NCI-H1694 treated with DMSO at 0.1 percent for 48 hours (cell line): ENCODE measurements at places on chromosomes 1 and 21.
A peak's percentile ranks its signal among the peaks of the same experiment; 100 is the strongest.

- no peak for DNase-seq
Measured at GRCh38 chr1:8463144-8463927, 145.4 kb downstream of the SLC45A1 start.

DNA sequence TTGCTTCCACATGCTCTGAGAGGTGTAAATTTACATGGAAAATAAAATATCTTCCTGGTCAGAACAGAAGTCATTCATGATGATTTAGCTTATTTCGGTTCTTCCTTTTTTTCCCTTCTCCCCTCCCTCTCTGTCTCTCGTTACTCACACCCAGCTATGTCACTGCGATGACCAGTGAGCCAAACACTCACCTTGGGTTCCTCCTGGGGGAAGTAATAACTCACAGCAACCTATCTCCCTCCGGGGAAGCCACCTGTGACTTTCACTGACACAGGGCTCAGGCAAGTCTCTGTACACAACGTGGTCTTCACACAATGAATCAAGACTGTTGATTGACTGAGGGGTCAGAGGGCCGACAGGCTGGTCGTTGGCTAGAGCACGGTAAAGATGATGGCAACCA lies 135.3 kb upstream of the VANGL1 start:
- no peak for DNase-seq

DNA sequence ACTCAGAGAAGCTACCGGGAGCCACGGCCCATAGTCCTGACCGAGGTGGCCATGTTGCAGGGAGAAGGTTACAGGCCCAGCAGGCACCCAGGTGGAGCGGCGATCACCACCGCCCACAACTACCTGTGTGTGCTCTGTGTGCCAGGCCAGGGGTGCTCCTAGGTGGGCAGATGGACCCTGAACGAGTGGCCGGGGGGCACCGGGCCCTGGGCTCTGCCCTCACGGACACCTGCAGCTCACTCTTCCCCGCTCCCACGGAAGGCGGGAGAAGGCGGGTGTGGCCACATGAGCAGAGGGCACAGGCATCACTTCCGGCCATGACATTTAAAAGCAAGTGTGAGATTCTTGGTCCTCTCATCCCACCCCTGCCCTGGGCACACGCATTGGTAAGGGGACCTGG lies 73.9 kb downstream of the MEGF6 start:
- DNase-seq, result no peak

- DNase-seq, result no peak
Measured at GRCh38 chr21:28229814-28230213, 762.9 kb downstream of the LTN1 start.

- no peak for DNase-seq
Measured at GRCh38 chr1:156658945-156659574, 17.1 kb downstream of the BCAN start.

DNA sequence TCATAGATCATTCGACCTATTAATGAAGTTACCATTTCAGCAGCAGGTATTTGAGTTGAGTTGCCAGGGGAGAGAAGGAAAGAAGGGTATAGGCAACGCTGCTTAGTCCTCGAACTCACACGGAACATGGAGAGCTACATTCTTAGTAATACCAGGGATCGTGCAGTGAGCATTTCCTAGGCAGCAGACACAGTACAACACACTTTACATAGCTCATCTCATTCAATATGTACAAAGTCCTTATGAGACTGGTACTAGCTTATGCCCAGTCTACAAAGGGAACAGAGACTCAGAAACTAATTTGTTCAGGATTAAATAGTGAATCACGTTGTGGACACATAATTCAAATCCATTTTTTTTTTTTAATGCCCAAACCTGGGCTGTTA lies 25.6 kb downstream of the IRF2BP2 start:
- no peak for DNase-seq

DNA sequence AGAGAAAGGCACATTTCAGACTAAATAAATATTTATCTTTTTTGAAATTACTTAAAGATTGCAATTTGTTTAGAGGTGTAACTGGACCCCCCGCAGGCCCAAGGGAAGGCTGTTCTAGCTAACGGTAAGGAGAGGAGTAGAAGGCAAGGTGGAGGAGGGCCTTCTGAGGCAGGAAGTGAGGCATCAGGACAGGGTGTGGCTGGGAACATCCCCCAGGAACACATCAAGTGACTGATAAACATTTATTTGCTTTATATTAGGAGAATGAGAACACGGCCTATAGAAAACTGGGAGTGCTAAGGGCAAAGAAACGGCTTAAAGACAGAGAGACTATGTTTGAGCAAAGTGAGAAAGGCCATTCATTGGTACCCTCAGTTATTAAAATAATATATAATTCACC lies 23.2 kb downstream of the HIVEP3 start:
- DNase-seq, result no peak

DNA sequence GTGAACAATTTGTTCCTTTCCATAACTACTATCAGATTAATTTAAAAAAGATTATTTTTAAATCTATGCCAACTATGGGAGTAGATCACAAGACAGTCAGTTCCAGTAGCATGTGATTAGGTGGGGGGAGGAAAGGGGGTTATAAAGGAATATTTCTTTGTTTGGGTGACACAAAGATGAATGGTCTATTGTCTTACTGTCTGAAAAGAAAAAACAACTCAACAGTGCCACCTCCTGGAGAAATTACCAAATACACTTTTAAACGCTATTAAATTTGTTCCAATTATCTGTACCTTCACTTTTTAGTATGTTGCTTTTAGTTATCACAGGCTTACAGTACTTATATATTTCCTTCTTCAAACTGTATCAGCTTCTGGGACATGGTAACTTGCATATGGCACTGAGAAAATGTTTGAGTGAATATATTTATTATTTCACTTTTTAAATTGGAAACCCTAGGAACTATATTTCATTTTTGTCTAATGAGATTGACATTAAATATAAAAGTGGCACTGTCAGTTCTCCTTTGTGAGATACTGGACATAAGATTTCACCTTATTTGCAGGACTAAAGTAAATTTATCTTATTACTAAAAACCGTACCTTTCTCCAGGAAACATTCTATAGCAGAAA lies 1.7 kb upstream of the SORT1 start:
- peak; percentile 81 for DNase-seq

- no peak for DNase-seq
Measured at GRCh38 chr1:204092632-204093420, 19.9 kb downstream of the SOX13 start.

DNA sequence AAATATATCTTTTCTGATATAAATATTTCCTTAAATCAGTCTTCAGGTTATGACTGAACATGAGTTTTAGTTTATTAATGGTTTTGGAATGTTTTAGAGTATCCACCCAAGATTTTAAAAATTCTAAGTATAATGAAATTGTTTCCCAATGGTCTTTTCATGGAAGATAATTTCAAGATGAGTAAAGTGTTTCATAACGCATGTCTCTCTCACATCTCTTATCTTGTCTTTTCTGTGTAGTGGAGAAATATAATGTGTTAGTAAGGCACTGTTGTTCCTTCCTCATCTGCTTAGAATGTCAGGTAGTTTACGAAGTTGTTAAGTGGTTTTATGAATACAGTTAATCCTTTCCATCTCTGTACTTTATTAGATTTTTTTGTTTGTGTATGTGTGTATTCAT lies 49.6 kb downstream of the PLA2G4A start:
- no peak for DNase-seq

DNA sequence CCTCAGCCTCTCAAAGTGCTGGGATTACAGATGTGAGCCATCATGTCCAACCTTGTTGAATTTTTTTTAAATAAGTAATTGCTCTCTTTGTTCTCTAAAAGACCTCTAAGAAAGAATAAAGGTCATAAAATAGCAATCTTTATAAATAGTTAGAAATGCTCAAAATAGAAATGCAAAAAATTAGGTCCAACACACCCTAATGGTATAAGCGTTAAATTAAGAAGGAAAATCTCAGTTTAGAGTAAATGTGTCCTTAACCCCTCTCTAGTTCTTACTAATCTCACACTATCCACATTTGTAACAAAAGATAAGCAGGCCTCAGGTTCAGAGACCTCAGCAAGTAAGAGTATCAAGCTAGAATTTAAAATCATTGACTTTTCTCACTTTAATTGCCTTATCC lies 38.3 kb upstream of the GLIS1 start:
- DNase-seq, result no peak

DNA sequence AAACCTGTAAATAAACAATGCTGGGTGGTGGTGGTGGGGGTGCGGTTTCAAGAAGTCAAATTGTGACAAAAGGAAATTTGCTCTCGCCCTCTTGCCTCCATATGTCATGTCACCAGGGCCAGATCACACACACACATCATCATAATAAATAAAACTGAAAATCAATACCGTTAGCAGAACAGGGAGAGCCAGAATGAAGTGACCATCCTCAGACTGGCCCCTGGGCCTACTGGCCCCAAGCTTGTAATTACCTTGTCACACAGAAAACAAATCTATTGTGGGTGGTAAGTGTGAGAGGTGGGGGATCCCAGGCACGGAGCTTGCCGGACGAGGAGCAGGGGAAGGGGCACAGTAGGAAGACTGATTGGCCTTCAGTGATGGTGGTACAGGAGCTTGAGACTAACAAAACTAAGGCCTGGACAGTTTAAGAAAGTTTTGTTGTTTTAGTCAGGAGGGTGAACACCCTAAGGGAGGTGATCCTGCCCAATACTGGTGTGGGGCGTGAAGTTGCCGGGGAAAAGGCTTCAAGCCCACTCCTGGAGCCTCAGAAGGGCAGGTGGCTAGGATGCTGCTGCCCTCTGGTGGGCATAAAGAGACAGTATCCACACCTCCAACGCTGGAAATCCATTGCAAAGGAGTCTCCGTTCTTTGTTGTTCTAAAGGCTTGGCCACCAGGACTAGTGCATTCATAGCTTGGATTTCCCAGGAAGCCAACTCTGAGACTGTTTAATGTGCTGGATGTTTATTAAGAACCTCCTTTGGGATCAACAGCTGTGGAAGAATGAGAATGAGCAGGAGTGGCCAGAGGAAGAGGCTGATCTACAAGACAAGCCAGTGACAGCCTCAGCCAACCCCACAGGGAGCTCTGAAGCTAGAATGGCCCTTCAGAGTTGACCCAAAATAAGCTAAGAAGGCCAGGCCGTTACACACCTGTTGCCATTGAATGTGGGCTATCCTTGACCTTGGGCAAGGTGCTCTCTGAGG lies 8.1 kb upstream of the C1orf216 start:
- DNase-seq, result peak; percentile 40

GRCh38 chr1:31010086-31010989 lies 55.2 kb downstream of the PUM1 start:
- DNase-seq, result no peak

GRCh38 chr21:35559128-35559828 lies 501.0 kb downstream of the SETD4 start:
- DNase-seq, result no peak

DNA sequence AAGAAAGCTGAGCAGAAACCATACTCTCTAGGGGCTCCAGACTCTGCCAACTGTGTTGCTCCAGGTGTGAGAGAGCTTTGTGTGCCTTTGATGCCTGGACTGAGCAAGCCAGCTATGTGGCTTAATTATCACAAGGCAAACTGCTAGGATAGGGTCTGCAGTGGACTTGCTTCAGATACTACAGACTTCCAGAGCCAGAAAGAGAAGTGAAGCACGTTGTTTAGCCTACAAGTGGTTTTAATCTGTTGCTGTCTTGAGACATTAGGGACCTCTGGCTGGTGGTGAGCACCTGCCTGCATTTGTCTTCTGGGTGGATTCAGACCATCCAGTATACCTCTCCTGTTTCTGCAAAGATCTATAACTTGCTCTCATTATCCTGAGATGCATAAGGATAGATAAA lies 353.4 kb upstream of the PLXNA2 start:
- DNase-seq, result no peak

GRCh38 chr1:30518696-30519095 lies 204.7 kb downstream of the MATN1 start:
- DNase-seq, result no peak

GRCh38 chr1:44941424-44942324 lies 44.7 kb downstream of the EIF2B3 start:
- DNase-seq, result peak; percentile 39

GRCh38 chr21:46393451-46393940 lies 65.2 kb upstream of the DIP2A start:
- DNase-seq, result peak; percentile 2

GRCh38 chr1:240794046-240794843 lies 182.3 kb upstream of the GREM2 start:
- DNase-seq, result no peak

DNA sequence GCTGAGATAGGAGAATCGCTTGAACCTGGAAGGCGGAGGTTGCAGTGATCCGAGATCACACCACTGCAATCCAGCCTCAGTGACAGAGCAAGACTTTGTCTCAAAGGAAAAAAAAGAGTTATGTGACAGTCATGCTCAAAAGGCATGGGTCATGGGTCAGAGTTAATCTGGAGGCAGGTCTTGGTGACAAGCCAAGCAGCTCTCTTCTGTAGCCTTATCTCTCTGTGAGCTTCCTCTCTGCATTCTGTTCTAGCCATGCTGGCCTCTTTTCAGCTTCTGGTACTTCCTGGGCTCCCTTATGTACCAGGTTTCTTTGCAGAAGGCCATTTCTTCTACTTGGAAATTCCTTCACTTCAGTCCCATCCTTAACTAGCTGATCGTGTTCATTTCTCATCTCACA lies 63.6 kb downstream of the NGF start:
- no peak for DNase-seq

DNA sequence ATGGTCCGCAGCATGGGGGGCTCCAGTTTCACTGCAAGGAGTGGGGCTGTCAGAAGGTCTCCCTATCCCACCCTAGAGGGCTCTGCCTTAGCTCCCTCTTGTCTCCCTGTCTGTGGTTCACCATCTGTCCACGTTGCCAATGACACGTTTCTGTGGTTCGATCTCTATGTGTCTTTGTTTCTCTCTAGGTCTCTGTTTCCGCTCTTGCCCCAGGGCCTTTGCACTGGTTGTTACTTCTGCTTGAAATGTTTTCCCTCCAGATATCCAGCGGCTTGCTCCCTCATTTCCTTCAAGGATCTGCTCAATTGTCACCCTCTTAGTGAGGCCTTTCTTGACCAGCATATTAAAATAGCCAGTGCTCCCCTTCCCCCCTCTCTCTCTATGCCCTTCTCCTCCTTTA lies 8.5 kb upstream of the MRPS15 start:
- DNase-seq, result no peak

GRCh38 chr1:13823126-13823880 lies 123.3 kb downstream of the PRDM2 start:
- DNase-seq, result no peak

- DNase-seq, result no peak
Measured at GRCh38 chr1:247281001-247281574, 25.2 kb downstream of the VN1R5 start.

GRCh38 chr1:195973311-195973904 lies 634.8 kb downstream of the KCNT2 start:
- no peak for DNase-seq

DNA sequence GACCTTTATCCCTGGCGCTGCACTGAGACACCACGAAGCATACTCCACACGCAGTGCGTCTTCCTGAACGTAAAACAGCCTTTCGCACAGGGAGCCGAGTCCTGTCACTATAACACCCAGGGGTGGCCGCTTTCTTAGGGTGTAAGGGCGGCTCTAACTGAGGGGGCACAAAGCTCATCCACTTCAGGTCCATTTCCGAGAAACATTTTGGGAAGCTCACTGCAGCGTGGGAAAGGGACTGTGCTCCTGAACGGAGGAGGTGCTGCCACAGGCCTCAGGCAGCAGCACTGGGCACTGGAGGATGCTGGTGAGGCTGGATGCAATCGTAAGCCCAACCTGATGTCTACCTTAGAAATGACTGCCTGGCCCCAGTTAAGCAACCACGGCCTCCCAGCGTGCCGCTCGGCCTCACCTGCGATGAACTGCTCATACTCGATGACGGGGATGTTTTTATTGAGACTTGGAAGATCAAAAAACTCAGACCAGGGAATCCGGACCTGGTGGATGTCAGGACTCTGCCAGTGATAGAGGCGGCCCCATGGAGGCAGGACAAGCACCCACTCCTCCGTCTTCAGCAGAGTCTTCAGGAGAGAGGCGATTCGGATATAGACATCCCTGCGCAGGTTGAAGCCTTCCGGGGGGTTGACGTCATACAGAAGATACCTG lies 2.3 kb downstream of the POFUT2 start:
- DNase-seq, result no peak
